ENCODE measurements at places on chromosomes 4 and X. TPM values are rescaled to one million over a fixed set of nuclear protein-coding genes. Genes with fewer than 3 reads are reported as not detected.

GYPA gene
- not detected for total RNA-seq

MAGEC2 gene
- total RNA-seq = not detected

SOD3 gene
- total RNA-seq = not detected

SEPSECS gene
- 7.5 TPM for total RNA-seq

GSX2 gene
- total RNA-seq = not detected

AADAT gene
- 0.19 TPM for total RNA-seq
